HepG2 (cell line): ENCODE measurements at places on chromosomes 4 and X. TPM values are rescaled to one million over a fixed set of nuclear protein-coding genes. Genes with fewer than 3 reads are reported as not detected.

The OR13H1 gene
- not detected in 2 replicates for total RNA-seq

The MAML3 gene
- 0.13 TPM in 1 of 2 replicates, not detected in the other for total RNA-seq

The PCDH19 gene
- 0.02 and 0.03 TPM in 2 replicates for total RNA-seq

The OTUD6A gene
- not detected in 2 replicates for total RNA-seq

The USP38 gene
- 11.8 and 15.5 TPM in 2 replicates for total RNA-seq

The F11 gene
- 27.6 and 58.0 TPM in 2 replicates for total RNA-seq

The ARX gene
- total RNA-seq = not detected in 2 replicates

The GPR119 gene
- 2.2 and 2.6 TPM in 2 replicates for total RNA-seq

The SLC6A14 gene
- total RNA-seq = 43.2 and 70.2 TPM in 2 replicates

The SPANXB1 gene
- total RNA-seq = not detected in 2 replicates

The XG gene
- not detected in 2 replicates for total RNA-seq

The FGFR3 gene
- 40.2 and 103 TPM in 2 replicates for total RNA-seq

The NPNT gene
- 10.0 and 19.1 TPM in 2 replicates for total RNA-seq

The GPR173 gene
- total RNA-seq = not detected in 2 replicates

The TECRL gene
- not detected in 2 replicates for total RNA-seq

The CHST7 gene
- total RNA-seq = 2.6 and 5.2 TPM in 2 replicates

The ZNF711 gene
- total RNA-seq = 3.8 and 5.5 TPM in 2 replicates

The LIMCH1 gene
- total RNA-seq = not detected in 2 replicates

The LEF1 gene
- total RNA-seq = 0.22 and 0.35 TPM in 2 replicates

The SPANXD gene
- not detected in 2 replicates for total RNA-seq

The RAB9B gene
- 0.04 TPM in 2 replicates for total RNA-seq

The ASB12 gene
- not detected in 2 replicates for total RNA-seq

The HMGN5 gene
- 0.24 and 0.36 TPM in 2 replicates for total RNA-seq

The LDB2 gene
- not detected in 2 replicates for total RNA-seq

The HSFX1 gene
- 0.09 TPM in 1 of 2 replicates, not detected in the other for total RNA-seq

The MAMLD1 gene
- total RNA-seq = not detected in 2 replicates

The CT45A10 gene
- total RNA-seq = not detected in 2 replicates

The POU3F4 gene
- not detected in 2 replicates for total RNA-seq

The GUCY1A1 gene
- total RNA-seq = not detected in 2 replicates

The PARM1 gene
- not detected in 2 replicates for total RNA-seq

The KLB gene
- 41.9 and 82.0 TPM in 2 replicates for total RNA-seq

The ZCCHC12 gene
- 0.14 and 0.20 TPM in 2 replicates for total RNA-seq

The CENPVL1 gene
- total RNA-seq = not detected in 2 replicates

The MGARP gene
- total RNA-seq = 0.11 TPM in 1 of 2 replicates, not detected in the other

The CYTL1 gene
- total RNA-seq = not detected in 2 replicates

The RXFP1 gene
- total RNA-seq = not detected in 2 replicates
